ENCODE measurements at places on chromosomes 16 and 17.

DNA sequence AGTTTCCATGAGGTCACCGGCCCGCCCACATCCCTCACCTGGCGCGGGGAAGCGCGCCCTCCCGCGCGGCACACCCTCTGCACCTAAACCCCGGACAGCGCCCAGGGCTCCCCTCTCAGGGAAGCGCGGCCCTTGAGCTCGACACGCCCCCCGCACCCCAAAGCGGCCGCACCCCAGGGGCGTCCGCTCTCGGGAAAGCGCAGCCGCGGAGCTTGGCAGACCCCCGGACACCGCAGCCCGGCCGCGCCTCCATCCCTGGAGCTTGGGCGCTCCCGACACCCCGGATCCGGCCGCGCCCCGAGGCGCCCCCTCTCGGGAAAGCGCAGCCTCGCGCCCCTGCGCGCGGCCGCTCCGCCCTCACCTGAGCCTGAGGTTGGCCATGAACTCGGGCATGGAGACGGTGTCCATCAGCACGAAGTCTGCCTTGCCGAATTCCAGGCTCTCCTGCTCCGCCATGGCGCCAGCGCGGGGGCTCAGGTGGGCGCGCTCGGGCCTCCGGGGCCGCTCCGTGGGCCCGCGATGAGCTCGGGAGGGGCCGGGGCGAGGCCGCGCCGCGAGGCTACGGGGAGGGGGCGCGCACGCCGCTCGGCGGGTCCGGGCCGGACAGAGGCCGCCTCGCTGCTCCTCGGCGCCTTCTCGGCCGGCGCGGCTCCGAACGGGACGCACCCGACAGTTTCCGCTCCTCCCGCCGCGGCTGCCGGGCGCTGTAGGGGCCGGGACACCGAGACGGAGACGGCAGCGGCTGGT is at the start of gene MYO1D:
MYO1D (minus strand) TSS at position 708 of the 747 bp plus-strand sequence; CDS start at position 456, 252 bp downstream.
- DNase-seq, result peak; percentile 10

GRCh38 chr16:67156143-67156844 is 3.4 kb downstream of the TRADD start:
- no peak for DNase-seq

- no peak for DNase-seq
Measured at GRCh38 chr16:30964574-30965226, 7.1 kb downstream of the SETD1A start.

- no peak for DNase-seq
Measured at GRCh38 chr17:73301369-73301768, 10.4 kb downstream of the CDC42EP4 start.

DNA sequence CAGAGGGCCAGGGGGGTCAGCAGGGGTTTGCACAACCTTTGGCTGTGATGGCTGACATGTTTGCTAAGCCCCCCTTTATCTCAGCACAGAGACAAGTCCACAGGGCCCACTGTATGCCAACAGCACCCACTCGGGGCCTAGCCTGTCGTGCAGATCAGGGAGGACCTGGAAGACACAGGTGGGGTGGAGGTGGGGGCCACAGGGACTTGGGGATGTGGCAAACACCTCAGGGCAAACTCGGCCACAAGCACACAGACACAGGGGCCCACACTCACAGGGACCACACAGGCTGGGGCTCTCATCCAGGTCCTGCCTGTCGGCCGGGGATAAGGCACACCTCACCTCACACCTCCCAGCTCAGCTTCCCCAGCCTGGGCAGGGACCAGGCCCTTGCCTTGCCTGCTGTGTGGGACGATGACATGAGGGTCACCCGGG is 87.9 kb downstream of the C16orf78 start:
- DNase-seq, result no peak

- DNase-seq, result no peak
Measured at GRCh38 chr16:66513111-66513723, 36.7 kb downstream of the TK2 start.

DNA sequence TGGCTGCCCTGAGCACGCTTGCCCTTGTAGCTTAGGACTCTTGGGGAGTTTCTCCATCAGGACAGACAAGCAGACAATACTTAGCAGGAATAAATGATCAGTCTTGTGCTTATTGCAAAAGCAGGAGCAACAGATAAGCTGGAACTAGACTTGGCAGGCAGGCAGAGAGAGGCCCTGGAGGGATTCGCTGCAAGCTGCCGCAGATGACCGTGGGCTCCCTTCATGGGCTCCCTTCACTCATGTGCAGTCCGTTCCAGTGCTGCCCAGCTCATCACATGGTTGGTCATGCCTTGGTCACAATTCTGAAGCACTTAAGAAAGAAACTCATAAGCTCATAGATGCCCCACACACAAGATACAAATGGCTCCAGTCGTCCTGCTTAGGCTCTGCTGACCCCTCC is 2.4 kb upstream of the SLC5A10 start:
- DNase-seq, result no peak

DNA sequence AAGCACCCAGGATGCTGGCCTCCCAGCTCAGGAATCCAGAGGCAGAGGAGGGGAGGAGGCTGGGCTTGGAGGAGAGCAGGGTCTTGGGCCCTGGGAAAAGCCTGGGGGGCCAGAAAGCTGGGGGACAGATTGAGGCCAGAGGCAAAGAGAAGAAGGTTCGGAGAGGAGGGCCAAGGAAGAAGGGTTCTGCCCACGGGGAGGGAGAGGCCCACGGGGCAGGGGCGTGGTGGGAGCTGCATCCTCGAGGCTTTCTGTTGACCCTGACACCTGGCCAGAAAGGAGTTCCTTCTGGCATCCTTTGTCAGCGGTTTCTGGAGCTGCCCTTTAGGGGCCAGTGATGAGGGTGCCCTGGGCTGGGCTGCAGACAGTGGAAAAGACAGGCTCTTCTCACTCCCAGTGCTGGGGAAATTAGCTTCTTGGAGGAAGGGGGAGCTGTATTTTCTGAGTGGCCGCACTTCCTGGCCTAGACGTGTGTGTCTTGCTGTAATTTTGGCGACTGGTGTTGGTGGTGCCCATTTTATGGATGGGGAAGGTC is 308.7 kb downstream of the SEC14L1 start:
- DNase-seq, result peak; percentile 54

DNA sequence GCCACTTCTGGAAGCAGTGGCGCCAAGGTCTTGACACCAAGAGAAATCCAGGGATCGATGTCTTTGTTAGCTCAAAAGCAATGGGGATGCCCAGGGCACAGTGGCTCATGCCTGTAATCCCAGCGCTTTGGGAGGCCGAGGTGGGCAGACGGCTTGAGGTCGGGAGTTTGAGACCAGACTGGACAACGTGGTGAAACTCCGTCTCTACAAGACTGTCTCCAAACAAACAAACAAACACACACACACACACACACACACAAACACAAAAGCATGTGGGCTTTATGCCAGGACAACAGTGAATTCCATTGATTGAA is 22.4 kb upstream of the FAAP100 start:
- DNase-seq, result no peak

- DNase-seq, result peak; percentile 34
Measured at GRCh38 chr17:27609611-27610303, 21.2 kb upstream of the LGALS9 start.

- DNase-seq, result peak; percentile 47
Measured at GRCh38 chr17:31561469-31562375, 170.2 kb downstream of the RAB11FIP4 start.

- no peak for DNase-seq
Measured at GRCh38 chr17:9760266-9760665, 31.1 kb downstream of the DHRS7C start.

- DNase-seq, result no peak
Measured at GRCh38 chr16:74029115-74029792, 267.4 kb upstream of the PSMD7 start.

GRCh38 chr16:3740934-3741333 is 23.6 kb upstream of the TRAP1 start:
- DNase-seq, result no peak

- DNase-seq, result no peak
Measured at GRCh38 chr16:67311607-67312488, 14.7 kb downstream of the KCTD19 start.

DNA sequence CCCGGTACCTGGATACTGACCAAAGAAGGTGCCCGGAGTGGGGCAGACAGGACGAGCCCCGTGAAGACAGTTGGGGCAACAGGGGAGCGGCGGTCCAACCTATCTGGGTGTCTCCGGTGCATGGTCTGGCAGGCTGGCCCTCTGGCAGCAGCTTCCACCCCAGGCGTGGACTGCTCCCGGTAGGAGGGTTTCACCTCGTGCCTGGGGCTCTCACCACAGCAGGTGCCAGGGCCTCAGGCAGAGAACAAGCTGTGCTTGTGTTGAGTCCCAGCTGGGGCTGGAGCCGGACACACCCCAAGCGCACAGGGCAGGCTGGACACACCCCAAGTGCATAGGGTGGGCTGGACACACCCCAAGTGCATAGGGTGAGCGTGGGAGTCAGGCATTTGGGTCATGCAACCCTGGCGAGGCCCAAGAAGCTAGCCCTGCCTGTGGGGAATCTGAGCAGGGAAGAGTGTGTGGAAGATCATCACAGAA is 1.5 kb upstream of the FBXL16 start:
- no peak for DNase-seq

DNA sequence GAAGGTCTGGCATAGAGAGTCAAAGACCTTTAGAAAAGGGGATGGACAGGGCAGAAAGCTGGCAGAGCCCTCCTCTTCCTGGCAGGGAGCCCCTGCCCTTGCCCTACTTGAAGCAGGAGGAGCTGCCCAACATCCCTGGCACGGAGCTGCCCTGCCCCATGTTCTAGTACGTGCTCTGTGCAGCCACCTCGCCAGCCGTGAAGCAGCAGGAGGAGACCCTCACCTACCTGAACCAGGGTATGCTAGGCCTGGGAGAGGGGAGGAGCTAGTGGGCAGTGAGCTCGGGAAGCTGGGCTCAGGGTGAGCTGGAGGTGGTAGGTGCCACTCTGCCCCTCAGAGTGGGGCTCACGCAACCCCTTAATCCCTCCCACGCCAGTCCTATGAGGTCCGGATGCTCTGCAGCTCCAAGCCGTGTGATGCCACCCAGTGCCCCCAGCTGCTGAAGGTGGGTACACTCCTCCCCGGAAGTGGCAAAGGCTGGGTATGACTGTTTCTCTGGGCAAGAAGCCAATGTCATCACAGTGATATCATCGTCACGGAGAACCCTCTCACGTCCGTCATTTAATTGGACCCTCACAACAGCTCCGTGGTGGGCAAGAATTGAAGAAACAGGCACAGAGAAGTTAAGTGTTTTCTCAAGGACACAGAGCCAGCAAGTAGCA is 12.7 kb upstream of the STAC2 start:
- DNase-seq, result no peak

GRCh38 chr16:19776565-19776964 is 58.5 kb downstream of the IQCK start:
- DNase-seq, result no peak

GRCh38 chr16:47358816-47359215 is 102.0 kb downstream of the ITFG1 start:
- no peak for DNase-seq

- DNase-seq, result no peak
Measured at GRCh38 chr16:17511340-17511739, 40.6 kb upstream of the XYLT1 start.

- no peak for DNase-seq
Measured at GRCh38 chr17:7848131-7848579, 6.7 kb upstream of the TMEM88 start.

- DNase-seq, result peak; percentile 61
Measured at GRCh38 chr16:28210979-28211588, 681 bp downstream of the XPO6 start.

GRCh38 chr16:89556750-89557689 is 3.5 kb upstream of the RPL13 start:
- DNase-seq, result peak; percentile 75

GRCh38 chr17:19284005-19284959 is 47.1 kb downstream of the EPN2 start:
- DNase-seq, result peak; percentile 47

GRCh38 chr16:68707340-68708152 is 29.5 kb upstream of the CDH1 start:
- no peak for DNase-seq

GRCh38 chr17:8708025-8708461 is 36.6 kb downstream of the CCDC42 start:
- DNase-seq, result no peak

DNA sequence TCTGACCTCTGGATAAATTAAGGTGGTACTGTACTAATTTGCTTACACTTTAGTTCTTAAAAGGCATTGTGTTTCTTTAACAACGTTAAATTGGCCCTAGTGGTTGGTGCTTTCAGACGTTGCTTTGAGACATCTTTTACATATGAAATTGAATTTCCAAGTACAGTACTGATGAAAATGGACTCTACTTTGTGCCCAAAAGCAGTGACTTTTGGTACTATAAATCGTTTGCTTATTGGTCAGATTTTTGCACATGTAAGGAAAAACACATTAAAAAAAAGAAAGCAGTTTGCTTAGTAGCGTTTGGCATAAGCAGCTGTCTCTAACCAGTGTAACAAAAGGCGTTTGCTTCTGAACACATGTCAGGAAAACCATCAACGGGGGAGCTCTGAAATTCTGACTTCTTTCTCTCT is 139.6 kb downstream of the CDK5R1 start:
- DNase-seq, result no peak

DNA sequence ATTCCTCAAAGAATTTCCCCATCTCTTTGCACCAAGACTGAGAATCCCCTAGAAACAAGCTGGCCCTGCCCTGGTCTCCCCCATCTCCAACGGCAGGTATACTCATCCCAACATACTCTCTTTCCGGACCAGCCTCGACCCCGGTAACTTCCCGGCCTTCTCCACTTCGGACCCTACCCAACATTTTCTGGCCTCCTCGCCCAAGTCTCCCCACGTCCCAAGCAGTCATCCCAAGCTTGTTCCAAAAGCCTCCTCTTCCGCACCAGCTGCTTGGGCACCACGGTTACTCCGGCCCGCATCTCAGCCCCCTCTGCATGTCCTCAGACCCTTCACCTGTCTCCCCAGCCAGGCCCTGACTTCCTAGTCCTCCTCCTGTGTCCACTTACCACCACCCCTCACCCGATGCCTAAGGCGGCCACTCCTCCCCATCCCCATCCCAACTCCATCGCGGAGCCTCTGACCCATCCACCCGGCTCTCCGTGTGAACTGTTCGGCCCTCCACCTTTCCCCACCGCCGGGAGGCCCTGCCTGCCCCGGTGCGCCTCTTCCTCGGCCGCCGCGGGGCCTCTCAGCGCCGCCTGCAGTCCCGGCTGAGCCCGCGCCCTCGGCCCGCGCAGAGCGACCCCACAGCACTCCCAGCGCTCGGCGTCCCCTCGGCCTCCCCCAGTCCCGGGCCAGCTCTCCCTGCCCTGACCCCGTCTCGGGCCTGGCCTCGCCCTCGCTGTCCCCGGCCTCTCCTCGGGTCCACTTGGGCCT is 994 bp downstream of the PITPNA start:
- DNase-seq, result peak; percentile 51

GRCh38 chr16:64493709-64494108 is 628.2 kb downstream of the CDH11 start:
- DNase-seq, result no peak

DNA sequence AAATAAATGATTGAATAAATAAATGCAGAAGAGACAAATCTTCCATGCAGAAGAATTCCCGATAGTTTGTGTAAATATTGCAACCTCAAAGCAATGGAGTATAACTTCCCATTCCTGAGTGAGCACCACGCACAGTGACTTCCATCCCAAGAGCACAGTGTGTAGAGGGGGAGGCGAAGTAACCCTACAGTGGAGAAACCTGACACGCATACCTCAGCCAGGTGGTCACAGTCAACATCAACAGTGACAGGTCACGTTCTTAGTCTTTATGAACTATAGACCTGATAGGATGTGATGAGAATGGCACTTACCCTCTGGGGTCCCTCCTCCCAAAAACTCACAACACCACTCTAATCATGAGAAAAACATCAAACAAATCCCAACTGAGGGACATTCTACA is 111.6 kb downstream of the DYNLRB2 start:
- DNase-seq, result no peak

GRCh38 chr16:69796285-69797118 is 34.4 kb downstream of the WWP2 start:
- peak; percentile 70 for DNase-seq

- DNase-seq, result peak; percentile 90
Measured at GRCh38 chr17:7841915-7842379, 7.9 kb downstream of the KDM6B start.
